ENCODE measurements at places on chromosomes 6 and 20.

- DNase-seq: no peak
Measured at GRCh38 chr6:130814506-130814905, 12.7 kb upstream of the SMLR1 start.

GRCh38 chr6:1713016-1713600 lies 103.4 kb downstream of the FOXC1 start:
- no peak for DNase-seq

DNA sequence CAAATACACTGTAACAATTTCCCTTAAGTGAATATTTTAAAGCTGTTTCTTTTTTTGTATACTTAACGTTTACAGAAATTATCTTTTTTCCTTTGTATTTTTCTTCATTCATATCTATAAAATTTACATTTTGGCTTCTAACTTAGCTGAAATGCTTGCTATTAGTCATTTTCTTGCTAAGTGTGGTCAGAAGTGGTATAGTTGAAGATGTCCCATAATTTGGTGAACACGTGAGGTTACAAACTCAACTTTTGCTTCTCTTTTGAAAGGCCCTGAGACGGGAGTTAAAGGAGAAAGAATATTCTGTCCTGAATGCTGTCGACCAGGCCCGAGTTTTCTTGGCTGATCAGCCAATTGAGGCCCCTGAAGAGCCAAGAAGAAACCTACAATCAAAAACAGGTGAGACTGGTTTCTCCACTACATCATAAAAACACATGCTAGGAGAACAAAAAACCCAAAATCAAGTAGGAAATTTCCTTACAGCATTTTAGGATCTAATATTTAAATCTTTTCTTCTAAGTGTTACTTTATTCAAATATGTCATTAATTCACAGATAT lies 445.0 kb downstream of the UTRN start:
- peak; percentile 68 for DNase-seq

- DNase-seq: peak; percentile 95
Measured at GRCh38 chr6:92648364-92649086, 770.8 kb downstream of the EPHA7 start.

- DNase-seq: no peak
Measured at GRCh38 chr6:17971128-17972073, 16.0 kb downstream of the KIF13A start.

GRCh38 chr6:36230371-36230770 lies 33.8 kb downstream of the BRPF3 start:
- DNase-seq: no peak

DNA sequence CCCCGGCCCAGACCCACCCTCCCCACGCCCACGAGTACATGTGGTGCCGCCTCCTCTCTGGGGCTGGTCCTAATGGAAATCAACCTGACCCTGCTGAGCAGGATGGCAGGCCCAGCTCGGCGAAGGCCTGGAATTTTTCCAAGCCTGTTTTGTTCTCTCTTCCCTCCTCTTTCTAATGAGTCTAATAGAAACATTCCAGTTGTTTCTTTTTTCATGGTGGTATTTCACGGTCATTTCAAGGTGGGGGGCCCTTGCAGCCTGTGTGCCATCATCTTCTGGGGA lies 16.6 kb downstream of the SMOC2 start:
- no peak for DNase-seq

- no peak for DNase-seq
Measured at GRCh38 chr6:105560611-105561066, 157.8 kb upstream of the PREP start.

DNA sequence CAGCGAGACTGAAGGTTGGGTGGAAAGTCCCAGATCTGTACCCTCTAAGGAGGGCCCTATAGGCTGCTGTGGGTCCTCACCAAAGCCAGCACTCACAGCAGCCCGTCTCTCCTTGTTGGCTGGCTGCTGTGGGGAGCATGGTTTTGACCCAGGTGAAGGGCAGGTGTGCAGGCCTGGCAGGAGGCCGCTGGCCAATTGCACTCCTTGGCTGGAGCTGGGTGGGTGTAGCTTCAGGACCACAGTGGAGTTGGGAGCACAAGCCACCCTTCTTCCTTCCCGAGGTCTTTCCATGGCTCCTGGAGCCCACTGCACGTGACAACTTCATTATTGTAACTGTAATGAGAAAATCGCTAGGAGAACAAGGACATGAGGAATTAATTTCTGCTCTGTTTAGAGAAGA lies 287.7 kb upstream of the FOXQ1 start:
- DNase-seq: no peak

GRCh38 chr20:41054847-41055230 lies 26.2 kb downstream of the TOP1 start:
- peak; percentile 55 for DNase-seq

DNA sequence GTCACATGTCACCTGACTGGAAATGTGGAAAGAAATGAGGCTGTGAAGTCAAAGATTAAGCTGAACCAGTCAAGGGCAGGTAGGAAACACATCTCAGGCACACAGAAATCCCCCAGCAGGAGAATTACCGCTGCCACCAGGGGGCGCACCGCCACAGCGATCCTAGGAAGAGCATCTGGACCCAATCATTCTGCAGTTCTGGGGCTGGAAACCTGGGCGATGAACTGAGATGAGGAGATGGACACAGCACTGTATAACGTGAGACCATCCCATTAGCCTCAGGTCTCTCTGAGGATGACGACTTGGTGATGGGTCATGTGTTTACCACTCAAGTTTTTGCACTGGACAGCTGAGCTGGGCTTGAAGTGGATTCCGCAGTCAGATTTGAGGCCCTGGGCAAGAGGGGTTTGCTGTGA lies 6.5 kb upstream of the SLC24A3 start:
- DNase-seq: peak; percentile 64

- peak; percentile 47 for DNase-seq
Measured at GRCh38 chr6:47402081-47402480, 75.5 kb upstream of the CD2AP start.

- no peak for DNase-seq
Measured at GRCh38 chr20:35316086-35316485, 23.9 kb upstream of the FAM83C start.

DNA sequence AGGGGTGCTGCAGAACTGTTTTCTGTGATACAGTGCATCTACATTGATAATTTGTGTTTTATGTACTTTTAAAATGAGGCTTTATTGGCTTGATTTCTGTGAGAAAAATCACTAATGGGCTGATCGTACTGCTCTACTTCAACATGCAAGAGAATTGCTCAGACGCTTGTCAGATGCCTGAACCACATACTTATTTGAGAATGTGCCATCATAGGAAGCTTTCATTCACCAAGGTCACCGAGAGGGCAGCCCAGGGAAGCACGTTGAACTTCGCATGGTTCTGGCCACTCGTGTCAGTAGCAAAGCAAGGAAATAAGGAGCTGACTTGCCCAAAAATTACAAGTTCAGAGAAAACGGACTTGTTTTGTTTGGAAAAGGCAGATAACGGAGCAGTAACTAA lies 168.5 kb upstream of the AKAP12 start:
- DNase-seq: no peak

DNA sequence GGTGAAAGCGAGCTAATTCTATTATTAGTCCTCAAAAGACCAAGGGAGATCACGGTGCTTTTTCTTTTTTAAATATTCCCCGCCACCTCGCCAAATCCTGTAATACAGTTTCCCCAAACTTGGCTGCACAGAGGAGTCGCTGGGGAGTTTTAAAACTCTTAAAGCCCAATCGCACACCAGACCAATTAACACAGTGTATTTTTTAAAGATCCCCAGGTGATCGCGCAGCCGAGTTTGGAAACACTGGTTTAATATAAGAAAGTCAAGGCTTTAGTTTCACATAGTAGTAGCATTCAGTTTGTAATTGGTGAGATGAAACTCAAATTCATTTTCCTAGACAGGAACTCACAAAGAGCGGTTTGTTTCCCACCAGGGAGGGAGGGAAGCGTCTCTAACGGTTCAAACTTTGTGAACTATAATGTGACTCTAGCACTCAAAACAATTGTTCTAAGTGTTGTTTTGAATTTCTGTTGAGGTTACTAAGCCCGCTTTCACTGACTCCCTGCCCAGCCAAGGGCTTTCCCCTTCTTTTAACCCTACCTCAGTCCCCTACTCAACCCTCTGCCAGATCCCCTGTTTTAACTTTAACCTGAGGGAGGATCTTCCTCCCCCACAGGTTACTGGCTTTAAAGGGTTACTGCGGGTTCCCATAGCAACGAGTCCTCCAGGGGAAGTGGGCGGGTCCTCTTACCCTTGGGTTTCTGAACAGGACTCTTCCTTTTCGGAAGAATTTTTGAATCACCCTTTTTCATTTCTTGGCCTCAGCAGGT lies 25.7 kb upstream of the BTBD3 start:
- peak; percentile 95 for DNase-seq

- DNase-seq: no peak
Measured at GRCh38 chr6:65943548-65943947, 236.5 kb upstream of the EYS start.

- no peak for DNase-seq
Measured at GRCh38 chr6:146301764-146302163, 241.9 kb upstream of the RAB32 start.

- no peak for DNase-seq
Measured at GRCh38 chr20:25858495-25859425, 162.1 kb upstream of the ZNF337 start.

DNA sequence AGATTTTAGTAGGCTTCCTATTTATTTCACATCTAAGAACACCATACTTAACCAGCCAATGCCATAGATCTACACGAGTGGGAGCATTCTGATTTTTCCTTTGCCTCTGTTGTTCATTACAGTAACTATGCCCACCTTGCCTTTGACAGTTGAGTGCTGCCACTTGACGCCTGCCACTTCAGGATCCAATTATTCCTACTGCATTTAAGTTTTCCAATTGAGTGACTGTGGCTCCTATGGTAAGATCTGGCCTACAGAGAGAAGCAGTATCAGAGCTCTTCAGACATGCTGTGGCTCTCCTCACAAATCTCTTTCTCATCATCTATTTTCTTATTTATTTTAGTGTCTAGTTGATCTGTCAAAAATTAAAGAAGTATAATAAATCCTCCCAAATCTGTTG lies 403.0 kb upstream of the SPTLC3 start:
- no peak for DNase-seq

DNA sequence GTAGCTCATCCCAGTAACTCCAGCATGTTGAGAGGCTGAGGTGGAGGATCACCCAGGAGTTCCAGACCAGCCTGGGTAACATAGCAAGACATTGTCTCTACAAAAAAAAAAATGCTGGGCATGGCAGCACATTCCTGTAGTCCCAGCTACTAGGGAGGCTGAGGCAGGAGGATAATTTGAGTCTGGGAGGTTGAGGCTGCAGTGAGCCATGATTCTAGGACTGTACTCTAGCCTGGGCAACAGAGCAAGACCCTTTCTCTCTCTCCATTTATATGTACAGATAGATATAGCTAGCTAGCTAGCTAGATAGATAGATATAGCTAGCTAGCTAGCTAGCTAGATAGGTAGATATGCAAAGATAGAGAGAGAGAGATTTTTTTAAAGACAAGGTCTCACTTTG lies 20.4 kb downstream of the ILRUN start:
- DNase-seq: no peak

DNA sequence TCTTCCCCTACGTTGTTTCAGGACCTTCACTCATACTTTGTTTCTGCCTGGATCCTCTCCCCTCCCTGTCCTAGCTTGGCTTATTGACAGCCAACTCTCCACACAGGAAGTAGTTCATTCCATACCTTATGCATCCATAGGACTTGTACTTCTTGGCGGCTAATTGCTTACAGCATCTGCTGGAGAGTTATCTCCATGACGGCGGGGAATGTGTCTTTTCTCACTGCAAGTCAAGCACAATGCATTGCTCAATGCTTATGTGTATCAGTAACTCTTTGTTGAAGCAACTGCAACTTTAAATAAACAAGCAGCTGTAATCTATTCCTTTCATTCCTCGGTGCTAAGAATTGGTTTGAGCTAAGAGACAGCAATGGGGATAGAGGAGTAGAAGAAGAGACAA lies 551.3 kb upstream of the EPHA7 start:
- DNase-seq: peak; percentile 16

- DNase-seq: peak; percentile 12
Measured at GRCh38 chr6:53109612-53110011, 39.0 kb downstream of the GCM1 start.

GRCh38 chr6:11233673-11234573 lies 1.5 kb upstream of the NEDD9 start:
- DNase-seq: no peak

DNA sequence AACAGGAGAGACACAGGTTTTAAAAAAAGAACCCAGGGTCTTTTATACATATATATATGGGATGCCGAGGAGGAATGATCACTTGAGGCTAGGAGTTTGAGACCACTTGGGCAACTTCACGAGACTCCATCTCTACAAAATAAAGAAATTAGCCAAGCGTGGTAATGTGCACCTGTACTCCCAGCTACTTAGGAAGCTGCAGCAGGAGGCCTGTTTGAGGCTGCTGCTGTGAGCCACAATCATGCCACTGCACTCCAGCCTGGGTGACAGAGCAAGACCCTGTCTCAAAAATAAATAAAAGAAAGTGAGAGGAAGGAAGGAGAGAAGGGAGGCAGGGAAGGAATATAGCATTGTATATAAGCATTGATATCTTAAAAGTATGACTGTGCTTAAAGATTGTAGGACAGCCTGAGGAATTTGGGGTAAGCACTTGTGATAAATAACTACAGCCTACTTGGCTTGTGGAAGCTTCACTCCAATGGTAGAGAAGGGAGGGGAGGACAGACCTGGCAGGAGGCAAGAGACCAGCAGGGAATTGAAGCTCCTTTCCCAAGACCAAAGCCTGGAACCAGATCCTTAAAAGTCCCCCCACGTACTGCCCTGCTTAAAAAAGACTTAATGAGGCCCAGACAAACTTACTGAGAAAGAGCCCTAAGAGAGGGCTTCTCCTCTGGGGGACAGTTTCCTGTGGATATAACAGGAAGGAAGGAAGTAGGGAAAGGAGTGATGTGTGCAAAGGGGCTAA lies 2.5 kb upstream of the SNTA1 start:
- DNase-seq: no peak

DNA sequence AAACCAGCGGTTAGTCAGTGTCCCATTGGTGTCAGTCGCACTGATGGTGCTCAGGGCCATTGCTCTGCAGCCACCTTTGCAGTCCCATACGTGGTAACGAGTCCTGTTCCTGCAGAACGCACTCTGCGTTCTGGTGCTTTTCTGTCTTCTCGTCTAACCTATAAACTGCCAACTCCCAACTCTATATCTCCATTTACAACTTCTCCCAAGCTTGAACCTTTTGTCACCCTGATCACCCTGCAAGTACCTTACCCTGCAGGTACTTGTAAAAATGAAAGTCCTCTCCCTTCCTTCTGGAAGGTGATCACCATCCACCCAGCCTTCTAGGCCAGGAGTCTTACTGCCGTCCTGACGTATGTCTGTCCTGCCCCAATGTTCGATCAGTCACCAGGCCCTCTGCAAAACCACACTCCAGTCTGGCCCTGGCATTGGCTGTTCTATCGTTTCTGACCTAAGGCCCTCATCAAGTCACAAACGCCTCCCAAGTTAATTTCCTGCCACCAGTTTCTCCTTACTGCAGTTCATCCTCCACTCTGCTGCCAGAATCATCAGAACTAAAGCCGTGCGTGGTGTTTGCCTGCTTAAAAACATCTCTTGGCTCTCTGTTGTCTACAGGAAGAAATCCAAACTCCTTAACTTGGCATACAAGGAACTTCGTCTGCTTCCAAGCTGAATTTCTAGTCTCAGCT lies 7.9 kb downstream of the RREB1 start:
- DNase-seq: no peak

GRCh38 chr6:2749969-2750600 lies 637 bp downstream of the MYLK4 start:
- DNase-seq: peak; percentile 76
